ENCODE measurements at places on chromosomes 2 and 18. TPM values are rescaled to one million over a fixed set of nuclear protein-coding genes. Genes with fewer than 3 reads are reported as not detected.

DNA sequence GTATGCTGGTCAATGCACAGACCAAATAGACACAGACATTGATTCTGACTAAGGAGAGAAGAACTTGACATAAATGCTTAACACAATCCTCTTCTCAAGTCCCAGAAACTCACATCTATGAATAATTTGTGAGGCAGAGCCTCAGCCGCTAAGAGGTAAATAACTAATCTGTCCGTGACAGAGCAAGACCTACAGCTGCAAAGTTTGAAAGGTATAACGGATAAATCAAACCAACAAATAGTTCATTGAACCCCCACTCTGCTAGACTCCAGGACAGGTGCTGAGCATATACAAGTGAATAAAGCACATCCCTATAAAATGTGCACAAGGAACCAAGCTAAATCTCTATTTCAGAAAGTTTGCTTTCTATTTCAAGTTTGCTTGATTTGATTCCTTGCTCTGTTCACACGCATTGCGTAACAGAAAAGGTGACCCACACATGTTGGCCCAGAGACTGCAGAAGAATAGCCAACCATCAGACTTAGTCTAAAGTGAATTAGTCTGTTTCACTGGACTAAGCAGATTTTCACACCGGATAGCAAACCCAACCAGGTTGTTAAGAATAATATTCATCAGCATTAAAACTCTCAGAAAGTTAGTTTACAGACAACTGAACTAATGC is 51.7 kb downstream of the NCKAP5 start:
- no peak for DNase-seq
- no peaks in the 10 kb centered on the region for H3K4me1 ChIP-seq
- H3K36me3 ChIP-seq: no peaks in the 10 kb centered on the region
- H3K27ac ChIP-seq: no peak overlapping the region
- no peaks in the 10 kb centered on the region for H3K27me3 ChIP-seq

DNA sequence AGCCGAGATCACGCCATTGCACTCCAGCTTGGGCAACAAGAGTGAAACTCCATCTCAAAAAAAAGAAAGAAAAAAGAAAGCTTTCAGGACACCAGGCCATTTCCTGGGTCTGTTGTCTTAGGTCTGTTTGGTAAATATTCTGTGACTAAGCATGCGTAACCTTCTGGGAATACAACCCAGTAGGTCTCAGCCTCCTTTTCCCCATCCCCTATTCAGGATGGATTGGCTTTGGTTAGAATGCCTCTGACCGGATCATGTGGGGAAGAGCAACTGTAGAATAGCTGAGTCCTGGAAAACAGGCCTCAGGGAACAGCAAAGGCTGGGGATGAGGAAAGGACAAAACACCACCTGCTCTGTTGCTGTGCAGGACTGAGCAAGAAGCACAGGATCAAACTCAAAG is 1.6 kb upstream of the PDCL3 start:
- peak overlapping the region; percentile 86 for H3K27ac ChIP-seq
- no peak overlapping the region for H3K4me3 ChIP-seq
- H3K36me3 ChIP-seq: no peaks in the 10 kb centered on the region
- peaks cover 15% of the 10 kb centered on the region for H3K4me1 ChIP-seq
- DNase-seq: no peak
- no peaks in the 10 kb centered on the region for H3K27me3 ChIP-seq

DNA sequence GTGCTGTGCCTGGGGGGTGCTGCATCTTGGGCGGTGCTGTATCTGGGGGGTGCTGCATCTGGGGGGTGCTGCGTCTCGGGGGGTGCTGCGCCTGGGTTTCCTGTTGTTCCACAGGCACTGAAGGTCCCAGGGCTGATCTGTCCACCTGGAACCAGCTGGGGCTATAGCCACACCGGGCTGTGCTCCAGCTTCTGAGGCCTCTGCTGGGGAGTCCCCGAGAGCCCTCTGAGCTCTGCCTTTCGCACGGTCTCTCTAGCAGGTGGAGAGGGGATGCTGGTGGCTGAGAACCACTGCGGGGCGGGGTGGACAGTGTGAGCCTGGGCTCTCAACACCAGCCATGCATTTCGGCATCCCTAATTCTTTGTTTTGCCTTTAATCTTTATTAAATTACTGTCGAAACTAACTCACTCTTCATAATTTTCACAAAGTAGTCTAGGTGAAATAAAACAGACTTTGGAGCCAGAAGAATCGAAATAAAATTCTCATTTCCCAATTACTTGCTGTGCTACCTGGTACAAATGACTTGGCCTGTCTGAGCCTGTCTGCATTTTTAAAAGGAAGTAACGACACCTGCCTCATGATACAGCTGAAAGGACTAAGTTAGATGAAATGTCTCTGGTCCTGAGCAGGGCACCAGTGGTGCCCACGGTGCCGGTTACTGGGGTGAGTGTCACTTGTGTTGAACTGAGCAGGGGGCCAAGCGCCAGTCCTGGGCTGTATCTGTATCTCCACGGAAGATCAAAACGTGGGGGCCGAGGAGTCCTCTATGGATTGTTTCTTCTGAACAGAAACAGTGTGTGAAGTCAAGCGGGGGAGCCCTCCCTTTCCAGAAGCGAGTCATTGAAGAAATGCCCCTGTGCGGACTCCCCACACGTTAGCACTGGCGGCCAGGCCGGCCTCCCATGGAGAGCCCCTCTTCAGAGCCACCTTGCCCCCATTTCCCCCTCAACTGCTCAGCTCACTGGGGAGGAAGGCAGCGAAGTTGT is 142.0 kb downstream of the ASB1 start:
- H3K27me3 ChIP-seq: no peaks in the 10 kb centered on the region
- H3K36me3 ChIP-seq: no peaks in the 10 kb centered on the region
- no peak overlapping the region for H3K4me3 ChIP-seq
- H3K4me1 ChIP-seq: peaks cover 20% of the 10 kb centered on the region

GRCh38 chr2:215565897-215566296 is 130.0 kb upstream of the FN1 start:
- H3K27ac ChIP-seq: no peak overlapping the region
- H3K4me3 ChIP-seq: no peak overlapping the region
- DNase-seq: no peak
- no peaks in the 10 kb centered on the region for H3K36me3 ChIP-seq

GRCh38 chr2:174038462-174038861 is 73.3 kb upstream of the SP3 start:
- H3K27me3 ChIP-seq: no peaks in the 10 kb centered on the region
- no peaks in the 10 kb centered on the region for H3K36me3 ChIP-seq
- peaks cover 28% of the 10 kb centered on the region for H3K4me1 ChIP-seq
- H3K4me3 ChIP-seq: no peak overlapping the region
- no peak overlapping the region for H3K27ac ChIP-seq

- no peak overlapping the region for H3K4me3 ChIP-seq
- peaks cover 7% of the 10 kb centered on the region for H3K27me3 ChIP-seq
- no peaks in the 10 kb centered on the region for H3K36me3 ChIP-seq
- DNase-seq: no peak
- no peak overlapping the region for H3K27ac ChIP-seq
- no peaks in the 10 kb centered on the region for H3K4me1 ChIP-seq
Observed at GRCh38 chr2:44880125-44880483, 61.4 kb upstream of the SIX3 start.

DNA sequence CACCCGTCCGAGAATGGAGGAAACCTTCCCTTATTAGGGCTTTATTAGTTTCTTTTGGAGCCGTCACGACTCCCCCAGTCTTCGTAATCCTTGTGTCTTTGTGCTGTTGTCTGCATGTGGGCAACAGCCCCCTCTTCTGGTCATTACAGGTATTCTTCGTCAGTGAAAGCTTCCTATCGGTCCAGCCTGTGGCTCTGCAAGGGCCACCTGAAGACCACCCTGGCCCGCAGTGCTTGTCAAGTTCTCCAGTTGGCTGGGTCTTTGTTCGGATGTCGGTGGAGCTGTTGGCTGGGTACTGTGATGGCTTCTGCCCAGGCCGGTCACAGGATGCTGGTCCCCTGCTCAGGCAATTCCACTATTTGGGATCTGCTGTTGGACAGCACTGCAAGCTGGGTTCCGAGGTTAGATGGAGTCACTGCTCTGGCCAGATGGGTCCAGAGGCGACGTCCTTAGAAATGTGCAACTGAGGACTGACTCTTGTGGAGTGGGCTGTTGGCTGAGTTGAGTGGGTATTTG is 19.2 kb downstream of the E2F6 start:
- H3K27me3 ChIP-seq: no peaks in the 10 kb centered on the region
- H3K4me1 ChIP-seq: no peaks in the 10 kb centered on the region
- H3K4me3 ChIP-seq: no peak overlapping the region

GRCh38 chr2:173891315-173892037 is 73.7 kb downstream of the SP3 start:
- H3K4me3 ChIP-seq: no peak overlapping the region
- no peaks in the 10 kb centered on the region for H3K4me1 ChIP-seq
- H3K36me3 ChIP-seq: no peaks in the 10 kb centered on the region
- no peak overlapping the region for H3K27ac ChIP-seq
- no peaks in the 10 kb centered on the region for H3K27me3 ChIP-seq
- no peak for DNase-seq

- no peak for DNase-seq
- no peaks in the 10 kb centered on the region for H3K36me3 ChIP-seq
- no peaks in the 10 kb centered on the region for H3K27me3 ChIP-seq
- no peak overlapping the region for H3K4me3 ChIP-seq
Observed at GRCh38 chr2:199055336-199055735, 402.4 kb downstream of the SATB2 start.

DNA sequence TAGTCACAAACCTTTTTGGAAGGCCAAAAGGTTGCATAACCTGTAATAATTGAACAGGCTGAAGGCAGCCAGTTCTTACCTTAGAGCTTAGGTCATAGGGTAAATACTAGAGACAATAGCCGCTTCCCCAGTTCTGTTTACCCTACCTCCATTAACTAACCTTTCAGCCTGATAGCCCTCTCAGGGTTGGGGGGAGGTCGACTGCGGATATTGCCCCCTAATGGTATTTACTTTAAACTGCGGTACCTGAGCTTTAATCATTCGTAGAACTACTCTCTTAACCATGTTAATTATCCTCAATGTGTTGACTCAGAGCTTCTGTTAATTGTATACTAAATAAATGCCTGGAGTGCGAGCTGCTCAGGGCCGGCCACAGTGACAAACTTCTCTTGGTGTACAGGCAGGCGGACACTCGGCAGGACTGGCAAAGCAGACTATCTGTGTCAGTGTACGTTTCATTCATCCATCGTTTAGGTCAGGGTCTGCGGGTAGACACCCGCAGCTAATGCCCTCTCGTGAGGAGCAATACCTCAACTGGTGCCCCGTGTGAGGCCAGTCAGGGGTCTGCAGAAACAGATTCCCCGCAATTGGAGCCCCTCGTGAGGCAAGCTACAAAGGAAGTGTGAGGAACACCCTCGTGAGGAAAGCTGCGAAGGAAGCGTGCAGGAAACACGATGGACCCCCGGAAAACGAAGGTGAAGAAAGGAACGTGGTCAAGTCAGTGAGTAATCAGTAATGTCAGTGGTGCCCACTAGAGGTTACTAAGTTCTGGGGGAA is 115.3 kb upstream of the SCN7A start:
- H3K4me1 ChIP-seq: no peaks in the 10 kb centered on the region
- no peaks in the 10 kb centered on the region for H3K36me3 ChIP-seq
- no peak for DNase-seq
- no peak overlapping the region for H3K4me3 ChIP-seq

Gene DOK1
- total RNA-seq: 38.4 TPM

Gene HOXD12
- total RNA-seq: not detected

Gene ANKRD23
- total RNA-seq: 3.5 TPM

Gene NRP2
- 67.5 TPM for total RNA-seq

Gene ACAA2
- total RNA-seq: 71.3 TPM

Gene PLEKHH2
- 42.0 TPM for total RNA-seq

Gene PLGLB2
- total RNA-seq: 1.8 TPM

Gene OTOS
- total RNA-seq: not detected

Gene CTLA4
- 0.86 TPM for total RNA-seq

Data from lower lobe of right lung (tissue), 2 donors.